ENCODE measurements at places on chromosomes 3 and 15.

DNA sequence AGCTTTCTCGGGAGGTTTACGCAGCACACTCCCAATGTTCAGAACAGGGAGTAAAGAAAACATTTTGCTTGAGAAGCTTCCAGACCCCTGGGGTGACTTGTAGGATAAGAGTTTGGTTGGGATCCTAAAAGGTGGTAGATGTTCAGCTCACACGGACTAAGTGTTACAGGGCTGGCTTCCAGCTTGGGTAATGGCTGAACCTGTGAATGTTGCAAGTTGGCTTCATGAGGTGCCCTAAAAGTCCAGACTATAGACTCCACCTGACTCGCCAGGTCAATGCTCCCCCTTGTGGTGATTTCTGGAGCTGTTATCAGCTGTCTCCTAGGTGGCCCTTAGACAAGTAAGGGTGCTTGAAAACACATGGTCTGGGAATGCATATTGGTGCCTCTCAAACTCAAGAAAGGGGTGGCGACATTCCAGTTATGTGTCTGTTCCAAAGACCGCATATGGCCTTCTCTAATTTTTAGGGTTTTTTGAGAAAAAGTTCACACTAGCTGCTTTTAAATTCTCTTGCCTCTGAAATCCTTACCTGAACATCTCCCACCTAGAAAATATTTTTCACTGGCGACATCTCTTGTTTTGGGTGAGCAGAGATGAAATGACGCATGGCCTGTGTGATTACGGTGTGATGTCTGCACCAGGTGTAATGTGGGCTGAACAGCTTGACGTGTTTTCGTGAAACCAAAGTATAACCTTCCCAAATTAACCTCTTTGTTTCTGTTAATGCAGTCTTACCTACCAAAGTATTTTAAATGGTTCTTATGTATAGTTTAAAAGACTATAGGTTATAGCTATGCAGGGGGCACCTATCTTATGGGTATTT, 175.7 kb upstream of the KBTBD8 start:
- DNase-seq, result peak; percentile 58

- no peak for DNase-seq
These were observed 17.1 kb downstream of the HOMER2 start for GRCh38 chr15:82935382-82935781.

- no peak for DNase-seq
These were observed 64.9 kb downstream of the PLSCR2 start for GRCh38 chr3:146404436-146404835.

GRCh38 chr3:7518456-7518855, 657.5 kb downstream of the GRM7 start:
- DNase-seq, result peak; percentile 18

GRCh38 chr15:76328958-76329357, 7.6 kb upstream of the ISL2 start:
- no peak for DNase-seq

DNA sequence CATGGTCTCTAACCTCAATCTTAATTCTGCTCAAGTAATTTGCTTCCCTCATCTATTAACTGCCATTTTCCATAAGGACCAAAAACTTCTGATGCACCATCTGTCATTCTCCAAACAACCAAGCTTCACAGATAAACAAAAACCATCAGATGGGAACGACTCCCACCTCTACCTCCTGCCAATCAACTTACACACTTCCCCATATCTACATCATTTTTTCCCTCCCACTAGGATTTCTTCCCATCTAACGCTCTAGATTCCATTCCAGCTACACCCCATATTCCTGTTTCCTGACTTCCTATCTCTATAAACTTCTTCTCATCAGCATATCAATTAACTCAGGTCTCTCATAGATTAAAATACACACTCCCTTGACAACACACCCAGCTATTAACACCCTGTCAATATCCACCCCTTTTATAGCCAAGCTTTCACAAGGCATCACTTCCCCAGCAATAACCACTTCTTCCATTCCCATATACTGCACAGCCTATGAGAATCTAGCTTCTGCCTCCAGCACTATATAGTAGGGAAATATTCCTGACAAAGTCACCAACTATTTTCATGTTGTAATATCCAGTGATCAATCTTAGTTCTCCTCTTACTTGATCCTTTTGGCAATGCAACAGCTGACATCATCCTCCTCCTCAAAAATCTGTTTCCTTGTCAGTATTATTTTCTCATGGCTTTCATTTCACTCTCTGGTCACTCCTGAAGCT, 39.2 kb downstream of the SNX4 start:
- no peak for DNase-seq

- no peak for DNase-seq
These were observed 2.1 kb upstream of the SCAANT1 start for GRCh38 chr3:63914312-63914711.

DNA sequence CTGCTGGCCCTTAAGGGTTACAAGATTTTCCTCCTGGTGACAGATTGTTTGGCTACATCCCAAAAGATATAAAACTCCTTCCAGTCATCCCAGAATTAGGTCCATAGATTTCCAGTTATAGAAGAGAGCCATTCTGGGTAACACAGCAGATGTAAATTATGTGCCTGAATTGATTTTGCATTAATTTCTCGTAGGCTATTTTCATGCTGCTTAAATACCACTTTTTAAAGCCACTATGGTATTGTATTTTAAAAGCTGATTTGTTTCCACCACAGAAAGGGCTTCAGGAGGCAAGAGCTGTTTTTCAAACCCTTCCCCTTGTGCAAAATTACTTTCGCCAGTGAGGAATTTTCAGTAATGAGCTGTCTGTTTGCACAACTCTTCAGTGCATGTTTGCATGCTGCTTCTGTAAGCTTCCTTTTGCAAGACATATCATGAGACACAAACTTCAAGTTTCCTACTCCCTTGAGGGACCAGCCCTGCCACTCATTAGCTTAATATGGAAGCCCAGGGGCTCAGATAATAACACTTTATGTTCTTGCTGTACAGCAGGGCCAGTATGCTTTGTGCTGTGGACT, 105.4 kb upstream of the TNIK start:
- no peak for DNase-seq

- no peak for DNase-seq
These were observed 391.4 kb downstream of the LRTM1 start for GRCh38 chr3:54536450-54536849.

Measured in smooth muscle cell of the brain vasculature (primary cell).